Activated CD4-positive, alpha-beta T cell treated with anti-CD3 and anti-CD28 coated beads for 24 hours (primary cell): ENCODE measurements at places on chromosomes 1 and 21.

DNA sequence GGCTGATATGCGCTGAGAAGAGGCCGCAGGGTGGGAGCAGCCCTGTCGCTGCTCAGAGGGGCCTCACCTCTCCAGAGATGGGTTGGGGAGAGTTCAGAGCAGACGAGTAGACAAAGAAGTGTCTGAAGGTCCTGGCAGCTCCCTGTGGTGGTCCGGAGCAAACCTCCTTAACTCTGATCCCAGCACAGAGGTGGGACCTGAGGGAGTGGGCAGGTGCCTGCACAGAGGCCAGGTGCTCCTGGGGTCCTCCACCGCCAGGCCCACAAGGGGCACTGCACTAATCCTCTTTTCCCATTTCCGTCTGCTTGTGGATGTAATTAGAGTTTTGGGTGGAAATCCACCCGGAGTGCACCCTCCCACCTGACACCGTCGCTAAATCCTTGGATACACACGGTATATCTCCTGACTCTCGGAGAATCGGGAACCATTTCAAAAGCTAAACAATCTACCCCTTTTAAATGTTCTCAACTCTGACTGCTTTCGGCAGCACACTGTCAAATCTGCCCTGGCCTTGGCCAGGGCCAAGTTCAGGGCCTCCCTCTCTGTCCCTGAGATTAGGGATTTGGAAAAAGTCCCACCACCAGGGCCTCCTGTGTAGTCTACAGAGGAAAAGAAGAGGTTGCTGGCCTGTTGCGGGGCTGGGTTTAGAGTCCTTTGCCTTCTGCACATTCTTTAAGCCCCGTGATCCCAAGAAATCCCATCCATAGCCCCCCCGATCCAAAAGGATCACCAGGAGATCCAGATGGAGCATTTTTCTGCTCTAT is 22.4 kb downstream of the CASZ1 start:
- DNase-seq = no peak

DNA sequence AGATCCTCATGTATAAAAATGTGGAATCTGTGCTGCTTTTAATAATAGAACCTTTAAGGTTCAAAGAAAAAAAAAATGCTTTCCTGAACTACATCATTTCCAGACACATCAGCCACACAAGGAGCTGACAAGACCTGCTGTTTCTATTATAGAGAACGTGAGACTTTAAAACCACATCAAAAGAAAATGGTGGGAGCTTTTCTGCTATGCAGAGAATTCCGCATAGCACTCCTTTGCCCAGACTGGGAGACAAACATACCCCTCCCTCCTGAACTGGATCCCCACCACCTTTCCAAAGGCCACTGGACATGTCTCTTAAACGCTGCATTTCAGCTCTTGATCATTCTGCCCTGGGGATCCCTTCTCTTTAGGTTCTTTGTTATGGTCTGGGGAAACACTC is 41.9 kb downstream of the TRIT1 start:
- no peak for DNase-seq

DNA sequence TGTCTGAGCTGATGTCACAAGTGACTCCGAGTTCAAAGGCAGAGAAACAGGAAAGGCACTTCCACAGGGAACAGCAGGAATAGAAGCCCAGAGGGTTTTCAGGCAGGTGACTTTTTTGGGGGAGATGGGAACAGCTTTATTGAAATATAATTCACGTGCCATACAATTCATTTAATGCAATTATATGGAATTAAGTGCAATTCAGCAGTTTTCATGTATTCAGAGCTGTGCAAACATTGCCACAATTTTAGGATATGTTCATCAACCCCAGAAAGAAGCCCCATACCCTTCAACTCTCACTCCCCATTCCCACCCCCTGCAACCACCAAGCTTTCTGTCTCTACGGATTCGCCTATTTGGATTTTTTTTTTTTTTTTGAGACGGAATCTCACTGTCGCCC is 17.0 kb downstream of the KCNAB2 start:
- no peak for DNase-seq

GRCh38 chr1:2451741-2452140 is 24.3 kb upstream of the PLCH2 start:
- no peak for DNase-seq

DNA sequence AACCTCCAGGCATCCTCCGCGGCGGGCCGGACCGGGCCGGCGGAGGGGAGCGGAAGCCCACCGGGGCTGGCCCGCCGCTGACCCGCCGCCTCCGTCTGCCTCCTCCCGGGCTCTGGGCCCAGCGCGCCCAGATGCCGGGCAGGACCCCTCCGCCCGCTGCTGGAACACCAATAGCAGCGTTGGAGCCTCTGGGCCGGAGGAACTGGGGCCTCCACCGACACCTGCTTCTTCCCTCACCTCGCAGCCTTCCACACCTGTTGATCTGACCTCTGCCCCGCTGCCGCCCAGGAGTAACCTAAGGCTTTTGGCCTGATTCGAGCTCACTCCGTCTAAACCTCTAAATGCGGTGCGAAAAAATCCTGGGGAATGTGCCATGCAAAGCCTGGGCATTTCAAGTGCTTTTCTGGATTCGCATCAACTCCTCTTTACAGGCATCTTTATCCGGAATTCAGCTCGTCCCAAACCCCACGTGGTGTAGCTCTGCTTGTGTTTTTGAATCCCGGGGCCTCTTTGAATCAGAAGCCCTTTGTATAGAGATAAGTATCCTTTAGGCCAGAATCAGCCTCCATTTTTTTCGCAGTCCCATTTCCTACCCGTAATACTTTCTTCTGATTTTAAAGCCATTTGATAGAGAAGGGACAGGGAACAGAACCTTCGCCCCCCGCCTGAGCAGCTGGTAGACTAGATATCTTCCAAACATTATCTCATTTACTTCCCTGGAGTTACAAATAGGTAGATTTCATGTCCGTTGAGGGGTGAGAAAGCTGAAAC is 680 bp upstream of the CNN3 start:
- no peak for DNase-seq

DNA sequence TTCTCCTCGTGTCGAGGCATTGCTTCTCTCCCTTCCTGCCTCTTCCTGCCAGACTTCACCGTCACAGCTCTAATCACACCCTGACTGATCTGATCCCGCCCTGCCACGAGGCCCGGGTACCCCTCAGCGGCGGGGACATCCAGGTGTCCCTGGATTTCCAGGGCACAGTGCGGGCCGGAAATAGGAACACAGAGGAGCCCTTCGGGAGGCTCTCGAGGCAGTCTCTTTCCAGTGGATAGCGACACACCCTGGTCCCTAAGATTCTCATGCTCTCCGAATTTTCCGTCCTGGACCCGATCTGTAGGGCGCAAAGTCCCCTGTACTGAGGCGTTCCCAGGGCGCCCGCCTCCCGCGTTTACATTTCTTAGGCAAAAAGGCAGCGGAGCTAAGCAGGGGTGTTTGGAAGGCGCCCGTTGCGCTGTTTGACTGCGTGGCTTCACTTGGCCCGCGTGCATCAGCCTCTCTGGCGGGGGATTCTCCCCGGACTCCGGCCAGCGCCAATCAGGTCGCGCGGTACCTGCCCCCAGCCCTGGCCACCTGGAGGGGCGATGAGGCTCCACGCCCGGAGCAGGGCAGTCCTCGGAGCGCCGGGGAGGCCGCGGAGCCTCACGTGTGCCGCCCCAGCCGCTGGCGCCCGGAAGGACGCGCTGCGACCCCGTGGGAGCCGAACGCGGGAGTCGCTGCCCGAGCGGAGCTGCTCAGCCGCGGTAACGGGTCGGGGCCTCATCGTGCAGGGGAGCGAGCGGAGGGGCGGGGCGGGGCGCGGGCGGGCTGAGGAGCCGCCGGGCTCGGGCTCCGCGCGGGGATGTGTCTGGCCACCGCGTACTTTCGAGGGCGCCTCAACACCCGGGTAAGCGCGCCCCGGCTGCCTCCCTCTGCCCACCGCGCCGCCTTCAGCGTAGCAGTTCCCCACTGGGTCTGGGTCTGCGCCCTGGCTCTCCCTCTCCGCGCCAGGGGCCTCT is at the start of gene FAM163A:
Gene FAM163A (plus strand): TSS at position 575 of the 962 bp plus-strand sequence. CDS start 69,807 bp downstream, outside the sequence.
- DNase-seq = no peak
